ENCODE measurements at places on chromosomes 16 and 17.

DNA sequence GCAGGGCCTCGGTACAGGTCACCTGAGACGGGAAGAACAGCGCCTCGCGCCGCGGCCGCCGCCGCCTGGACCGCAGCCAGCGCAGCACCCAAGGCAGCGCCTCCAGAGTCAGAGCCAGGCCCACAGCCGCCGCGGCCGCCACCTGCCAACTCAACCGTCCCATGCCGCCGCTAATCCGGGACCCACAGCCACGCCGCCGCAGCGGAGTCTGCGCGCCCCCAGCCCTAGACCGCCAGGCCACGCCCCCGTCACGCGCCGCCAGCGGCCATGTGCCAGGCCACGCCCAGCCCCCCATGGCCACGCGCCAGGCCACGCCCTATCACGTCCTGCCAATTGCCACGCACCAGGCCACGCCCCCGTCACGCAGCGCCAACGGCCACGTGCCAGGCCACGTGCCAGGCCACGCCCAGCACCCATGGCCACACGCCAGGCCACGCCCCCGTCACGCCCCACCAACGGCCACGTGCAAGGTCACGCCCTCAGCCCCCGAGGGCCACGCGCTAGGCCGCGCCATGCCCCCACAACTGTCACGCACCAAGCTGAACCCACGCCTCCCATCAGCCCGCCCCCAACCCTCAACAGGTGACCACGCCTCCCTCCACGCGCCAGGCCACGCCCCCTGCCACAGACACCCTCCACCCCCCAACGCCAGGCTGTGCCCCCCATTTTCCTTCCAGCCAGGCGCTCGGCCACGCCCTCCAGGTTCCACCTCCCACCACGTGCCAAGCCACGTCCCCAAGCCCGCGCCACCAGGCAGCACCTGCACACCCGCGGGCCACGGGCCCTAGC, at the start of gene PLD6:
Gene PLD6, minus strand, starts transcription at position 210 of the 789 bp plus-strand sequence. Its CDS starts 47 bp downstream, at position 163.
- peak; percentile 58 for DNase-seq

GRCh38 chr16:77652399-77652798, 69.9 kb upstream of the NUDT7 start:
- DNase-seq: no peak

DNA sequence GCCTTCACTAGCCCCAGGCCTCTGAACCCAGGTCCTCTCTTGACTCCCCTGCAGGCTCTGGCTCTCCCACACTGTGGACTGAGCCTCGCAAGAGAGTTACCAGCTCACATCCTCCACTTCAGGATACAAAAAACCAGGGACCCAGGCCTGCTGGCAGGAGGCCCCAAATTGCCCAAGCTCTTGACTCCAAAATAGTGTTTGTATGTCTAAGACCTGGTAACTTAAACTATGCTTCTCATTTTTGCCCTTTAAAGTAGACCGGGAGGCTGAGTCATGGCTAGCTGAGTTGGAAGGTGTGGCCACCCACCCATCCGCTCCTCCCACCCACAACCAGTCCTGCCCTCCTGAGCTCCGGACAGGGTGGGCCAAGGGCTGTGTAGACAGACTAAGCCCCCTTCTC, 250.0 kb downstream of the SOX9 start:
- no peak for DNase-seq

- no peak for DNase-seq
These were observed 7.2 kb upstream of the CRYM start for GRCh38 chr16:21285314-21285713.

- DNase-seq: no peak
These were observed 127.5 kb downstream of the ZNF778 start for GRCh38 chr16:89344846-89345611.

- no peak for DNase-seq
These were observed 66.1 kb downstream of the C16orf78 start for GRCh38 chr16:49439676-49440075.

GRCh38 chr16:1288813-1289476, 20.5 kb upstream of the UBE2I start:
- peak; percentile 39 for DNase-seq

DNA sequence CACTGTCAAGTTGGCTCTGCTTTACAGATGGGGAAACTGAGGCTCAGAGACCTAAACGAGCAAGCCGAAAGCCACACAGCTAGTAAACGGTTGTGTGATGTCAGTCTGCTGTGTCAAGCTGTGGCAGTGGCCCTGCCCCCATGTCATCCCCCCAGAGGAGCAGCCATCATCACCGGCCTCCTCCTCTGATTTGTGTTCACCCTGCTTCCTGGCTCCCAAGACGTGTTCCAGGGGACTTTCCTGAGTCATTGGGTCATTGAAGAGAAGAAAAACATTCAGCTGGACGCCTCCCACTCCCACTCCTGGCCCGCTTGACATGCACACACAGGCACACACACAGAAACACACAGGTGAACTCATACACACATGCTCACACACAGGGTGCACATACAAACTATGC, 54.0 kb upstream of the CIBAR2 start:
- DNase-seq: no peak

GRCh38 chr16:68756239-68756915, 19.3 kb downstream of the CDH1 start:
- DNase-seq: no peak

DNA sequence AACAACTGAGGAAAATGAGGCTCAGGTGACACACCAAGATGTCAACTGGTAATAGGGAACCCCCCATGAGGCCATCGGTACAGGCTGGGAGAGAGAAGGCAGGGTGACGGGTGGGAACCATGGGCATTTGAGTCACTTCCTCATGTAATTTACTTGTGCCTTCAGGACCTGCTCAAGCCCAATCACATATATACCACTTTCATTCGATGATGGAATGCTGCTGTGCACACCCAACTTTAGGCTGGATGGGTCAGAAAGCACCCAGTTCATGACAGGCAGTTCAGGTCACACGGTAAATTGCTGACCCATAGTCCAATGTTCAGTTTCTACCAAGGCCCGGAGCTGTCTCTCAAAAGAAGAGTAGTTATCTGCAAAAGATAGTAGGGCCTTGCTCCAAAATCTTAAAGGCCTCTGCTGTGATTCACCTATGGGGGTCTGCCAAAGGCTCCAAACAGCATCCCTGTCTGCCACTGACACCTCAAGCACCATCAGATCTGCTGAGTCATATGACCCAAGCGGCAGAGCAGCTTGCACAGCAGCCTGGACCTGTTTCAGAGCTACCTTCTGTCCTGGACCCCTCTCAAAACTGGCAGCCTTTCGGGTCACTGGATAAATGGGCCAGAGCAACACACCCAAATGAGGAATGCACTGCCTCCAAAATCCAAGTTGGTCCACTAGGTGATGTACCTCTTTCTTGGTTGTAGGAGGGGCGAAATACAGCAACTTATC, 24.7 kb downstream of the ZZEF1 start:
- no peak for DNase-seq

DNA sequence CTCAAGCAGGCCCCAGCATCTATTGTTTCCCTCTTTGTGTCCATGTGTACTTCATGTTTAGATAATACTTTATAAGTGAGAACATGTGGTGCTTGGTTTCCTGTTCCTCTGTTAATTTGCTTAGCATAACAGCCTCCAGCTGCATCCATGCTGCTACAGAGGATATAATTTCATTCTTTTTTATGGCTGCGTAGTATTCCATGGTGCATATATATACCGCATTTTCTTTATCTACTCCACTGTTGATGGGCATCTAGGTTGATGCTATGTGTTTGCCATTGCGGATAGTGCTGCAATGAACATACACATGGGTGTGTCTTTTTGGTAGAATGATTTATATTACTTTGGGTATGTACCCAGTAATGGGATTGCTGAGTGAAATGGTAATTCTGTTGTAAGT, 31.4 kb upstream of the SCNN1B start:
- DNase-seq: no peak

- no peak for DNase-seq
These were observed 826 bp upstream of the MPO start for GRCh38 chr17:58281511-58282011.

DNA sequence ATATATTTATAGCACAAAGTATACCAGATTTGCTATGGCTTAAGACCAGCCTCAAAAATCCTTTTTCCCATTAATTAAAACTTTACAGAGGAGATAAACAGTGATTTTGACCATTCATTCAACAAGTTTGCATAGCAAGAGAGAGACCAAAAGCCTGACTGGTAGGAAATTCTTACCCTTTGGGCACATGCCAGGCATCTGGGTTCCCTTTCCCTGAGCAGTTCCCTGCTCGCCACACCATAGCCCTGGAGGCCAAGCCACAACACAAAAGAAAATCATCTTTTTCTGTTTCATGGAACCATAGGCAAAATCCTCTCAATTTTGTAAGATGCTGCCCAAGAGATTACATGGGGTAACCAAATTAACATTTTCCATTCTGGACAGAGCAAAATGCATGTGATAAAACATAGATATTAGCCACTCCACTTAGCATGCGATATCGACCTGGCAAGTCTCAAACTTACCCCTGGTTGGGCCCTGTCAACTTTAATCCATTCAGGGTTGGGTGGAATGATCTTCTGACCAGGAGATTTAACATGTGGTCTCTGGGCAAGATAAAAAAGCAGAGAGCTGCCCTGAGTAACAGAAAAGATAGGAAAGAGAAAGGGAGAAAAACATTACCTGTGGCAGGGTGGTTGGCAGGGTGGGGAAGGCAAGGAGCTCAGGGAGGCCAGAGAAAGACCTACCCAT, 57.6 kb upstream of the B4GALNT2 start:
- DNase-seq: no peak

GRCh38 chr17:20159406-20160069, 150.4 kb downstream of the SPECC1 start:
- DNase-seq: no peak

- no peak for DNase-seq
These were observed 201.5 kb upstream of the CACNG5 start for GRCh38 chr17:66633317-66633965.

DNA sequence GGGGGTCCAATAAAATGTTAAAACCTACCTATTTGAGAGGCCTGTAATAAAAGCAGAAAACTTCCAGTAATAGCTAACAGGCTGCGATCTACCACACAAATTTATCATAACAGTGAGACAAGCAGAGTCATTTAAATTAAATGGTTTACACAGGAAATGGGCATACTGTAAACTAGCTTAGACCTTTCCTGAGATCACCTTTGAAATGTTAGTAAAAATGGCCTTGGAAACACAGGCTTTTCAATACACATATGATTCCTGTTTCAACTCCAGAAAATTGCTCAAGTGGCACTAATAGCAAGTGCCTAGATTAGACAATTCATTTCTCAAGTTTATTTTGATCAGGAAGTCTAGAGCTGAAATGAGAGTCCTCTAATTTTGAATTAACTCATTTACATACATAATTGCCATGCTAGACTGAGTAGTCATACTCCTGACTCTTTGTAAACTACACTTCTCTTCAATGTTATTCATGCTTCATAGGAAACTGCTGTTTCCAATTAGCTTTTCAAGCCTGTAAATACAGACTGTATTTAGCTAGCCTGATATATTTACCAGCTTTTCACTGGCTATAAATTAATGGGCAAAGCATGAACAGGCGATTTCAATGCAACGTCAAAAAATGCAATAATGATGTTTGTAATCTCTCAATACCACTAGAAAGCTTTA, 43.3 kb downstream of the PARN start:
- no peak for DNase-seq

GRCh38 chr17:75317671-75318070, 28.4 kb upstream of the SLC25A19 start:
- DNase-seq: no peak

DNA sequence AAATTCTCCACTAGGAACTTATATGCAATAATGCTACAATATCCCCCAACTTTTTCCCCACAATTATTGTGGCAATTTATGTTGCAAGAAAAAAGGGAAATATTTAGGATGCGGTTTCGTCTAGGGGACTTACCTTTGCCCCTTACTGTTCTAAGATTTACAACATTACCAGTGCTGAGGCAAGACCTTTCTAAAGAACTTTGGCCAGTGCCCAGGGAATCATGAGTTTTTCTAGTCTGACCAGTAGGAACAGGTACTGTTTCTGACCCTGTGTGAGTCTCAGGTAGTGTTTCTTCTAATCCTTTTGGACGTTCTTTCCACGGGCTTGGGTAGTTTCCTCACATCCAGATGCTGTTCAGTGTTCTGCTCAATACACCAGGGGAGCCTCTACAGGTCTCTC, 373.7 kb downstream of the HAPSTR1 start:
- no peak for DNase-seq

- no peak for DNase-seq
These were observed 12.4 kb downstream of the COL1A1 start for GRCh38 chr17:50188921-50189549.

DNA sequence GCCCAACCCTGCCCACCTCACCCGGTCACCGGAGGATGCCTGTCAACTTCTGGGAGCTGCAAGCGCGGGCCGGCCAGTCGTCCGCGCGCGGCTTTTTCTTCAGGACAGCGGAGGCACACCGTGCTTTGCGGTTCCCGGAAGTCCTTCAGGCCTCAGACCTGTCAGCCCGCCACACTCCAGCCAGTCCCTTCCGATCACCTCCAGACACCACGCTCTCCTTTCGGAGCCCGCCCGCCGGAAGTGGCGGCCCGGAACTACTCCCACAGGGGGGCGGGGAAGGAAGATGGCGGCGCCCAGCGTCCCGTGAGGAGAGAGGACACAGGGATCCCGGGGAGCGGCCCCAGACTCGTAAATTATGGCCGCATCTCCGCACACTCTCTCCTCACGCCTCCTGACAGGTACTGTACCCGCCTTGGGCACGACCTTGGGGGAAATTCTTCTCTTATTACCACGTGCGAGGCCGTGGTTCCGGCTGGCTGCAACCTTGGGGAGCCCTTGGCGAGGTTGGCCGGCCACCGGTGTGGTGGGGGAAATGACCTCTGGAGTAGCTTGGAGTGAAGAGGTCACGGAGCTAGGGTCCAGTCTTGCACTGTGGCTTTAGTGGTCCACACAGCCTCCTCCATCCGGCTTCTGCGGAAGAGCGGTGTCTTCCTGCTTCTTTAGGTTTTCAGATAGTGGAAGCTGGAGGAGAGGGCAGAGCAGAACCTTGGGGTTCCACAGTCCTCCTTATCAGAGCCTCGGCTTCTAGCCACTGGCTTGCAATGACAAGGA, at the start of gene COX10:
Gene COX10, plus strand, starts transcription at position 254 of the 771 bp plus-strand sequence. Its CDS starts 102 bp downstream, at position 356.
- DNase-seq: peak; percentile 37

GRCh38 chr16:30767767-30768465, 5.8 kb downstream of the RNF40 start:
- DNase-seq: no peak

GRCh38 chr16:28053461-28053860, 10.1 kb downstream of the GSG1L start:
- no peak for DNase-seq

DNA sequence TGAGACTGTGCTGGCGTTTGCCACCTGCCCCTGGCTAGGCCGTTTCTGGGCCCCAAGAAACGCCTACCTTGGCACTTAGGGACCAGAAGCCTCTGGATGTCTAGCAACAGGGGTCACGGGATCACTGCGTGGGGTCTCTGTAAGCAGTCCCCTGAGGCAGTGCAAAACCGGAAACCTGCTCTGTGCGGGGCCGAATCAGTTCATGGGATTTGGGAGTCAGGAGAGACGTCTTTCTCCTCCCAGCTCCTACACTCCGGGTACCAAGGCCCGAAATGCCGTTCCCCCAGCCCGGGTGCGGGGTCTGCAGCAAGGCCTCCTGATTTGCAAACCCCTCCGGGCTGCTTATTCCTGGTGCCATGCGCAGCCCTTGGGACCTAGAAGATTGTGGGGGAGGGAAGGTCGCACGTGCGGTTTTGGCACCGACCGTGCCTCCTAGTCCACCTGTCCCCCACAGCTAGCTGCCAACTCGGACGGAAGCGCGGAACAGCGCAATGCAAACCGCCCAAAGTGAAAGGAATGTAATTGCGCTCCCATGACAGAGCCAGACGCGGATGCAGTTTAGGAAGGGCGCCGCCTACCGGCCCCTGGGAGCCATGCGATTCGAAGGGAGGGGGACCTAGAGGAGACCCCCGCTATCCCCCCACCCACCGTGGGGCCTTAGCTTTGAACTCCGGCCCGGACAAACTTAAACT, 6.5 kb downstream of the IRX5 start:
- no peak for DNase-seq
